NCI-H82 (cell line): ENCODE measurements at places on chromosomes 5 and 9.

- no peak for DNase-seq
These were observed 25.1 kb downstream of the CARTPT start for GRCh38 chr5:71744009-71744790.

- DNase-seq: no peak
These were observed 21.5 kb upstream of the KLF9 start for GRCh38 chr9:70435948-70436347.

DNA sequence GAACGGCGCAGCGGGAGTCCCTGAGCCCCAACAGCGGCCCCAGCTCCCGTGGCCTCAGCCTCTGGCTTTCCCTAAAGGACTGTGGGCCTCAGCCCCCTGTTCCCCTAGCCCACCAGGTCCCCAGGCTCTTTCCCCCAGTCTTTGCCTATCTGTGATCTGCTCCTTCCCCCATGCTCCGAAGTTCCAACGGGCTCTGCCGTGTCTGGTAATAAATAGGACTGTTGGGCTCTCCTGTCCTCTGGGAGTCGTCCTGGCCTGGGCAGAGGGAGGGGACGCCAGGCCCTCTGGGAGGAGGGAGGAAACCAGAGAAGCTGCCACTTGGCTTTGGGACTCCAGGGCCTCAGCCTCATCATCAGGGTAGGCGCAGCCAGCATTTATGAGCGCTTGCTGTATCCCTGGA lies 28.1 kb downstream of the ADGRD2 start:
- DNase-seq: no peak

- DNase-seq: no peak
These were observed 11.7 kb downstream of the CER1 start for GRCh38 chr9:14710804-14711203.

DNA sequence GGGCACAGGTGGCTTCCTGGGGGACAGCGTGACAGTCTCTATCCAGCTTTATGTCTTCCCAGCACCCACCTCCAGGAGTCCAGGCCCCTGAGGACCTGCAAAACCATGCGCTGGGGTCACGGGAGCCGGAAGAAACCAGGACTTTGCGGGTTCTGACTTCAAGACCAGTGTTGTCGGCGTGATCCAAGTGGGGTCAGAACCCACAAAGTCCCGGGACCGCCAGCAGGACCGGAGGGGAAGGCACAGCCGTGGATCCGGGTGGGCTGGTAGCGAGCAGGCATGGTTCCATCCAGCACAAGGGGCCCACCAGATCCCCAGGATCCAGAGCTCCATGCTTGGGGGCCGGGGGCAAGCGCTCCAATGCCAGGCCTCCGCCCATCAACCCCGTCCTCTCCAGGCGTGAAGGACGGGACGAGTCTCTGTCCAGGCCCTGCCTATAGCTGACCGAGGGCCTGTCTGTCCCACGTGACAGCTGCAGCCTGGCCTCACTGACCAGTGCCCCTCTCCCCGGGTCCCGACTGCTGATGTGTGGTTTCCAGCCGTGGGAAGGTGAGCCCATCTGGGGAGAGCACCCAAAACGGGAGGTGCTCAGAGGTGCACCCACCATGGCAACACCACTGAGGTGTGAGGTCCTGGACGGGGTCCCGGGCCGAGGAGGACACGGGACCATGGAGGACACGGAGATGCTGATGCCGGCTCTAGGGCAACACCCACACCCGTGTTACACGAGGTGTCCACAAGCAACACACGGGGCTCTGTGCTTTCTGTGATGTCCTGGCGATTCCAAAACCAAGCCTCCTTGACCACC lies 48.9 kb downstream of the SLC12A7 start:
- DNase-seq: no peak

DNA sequence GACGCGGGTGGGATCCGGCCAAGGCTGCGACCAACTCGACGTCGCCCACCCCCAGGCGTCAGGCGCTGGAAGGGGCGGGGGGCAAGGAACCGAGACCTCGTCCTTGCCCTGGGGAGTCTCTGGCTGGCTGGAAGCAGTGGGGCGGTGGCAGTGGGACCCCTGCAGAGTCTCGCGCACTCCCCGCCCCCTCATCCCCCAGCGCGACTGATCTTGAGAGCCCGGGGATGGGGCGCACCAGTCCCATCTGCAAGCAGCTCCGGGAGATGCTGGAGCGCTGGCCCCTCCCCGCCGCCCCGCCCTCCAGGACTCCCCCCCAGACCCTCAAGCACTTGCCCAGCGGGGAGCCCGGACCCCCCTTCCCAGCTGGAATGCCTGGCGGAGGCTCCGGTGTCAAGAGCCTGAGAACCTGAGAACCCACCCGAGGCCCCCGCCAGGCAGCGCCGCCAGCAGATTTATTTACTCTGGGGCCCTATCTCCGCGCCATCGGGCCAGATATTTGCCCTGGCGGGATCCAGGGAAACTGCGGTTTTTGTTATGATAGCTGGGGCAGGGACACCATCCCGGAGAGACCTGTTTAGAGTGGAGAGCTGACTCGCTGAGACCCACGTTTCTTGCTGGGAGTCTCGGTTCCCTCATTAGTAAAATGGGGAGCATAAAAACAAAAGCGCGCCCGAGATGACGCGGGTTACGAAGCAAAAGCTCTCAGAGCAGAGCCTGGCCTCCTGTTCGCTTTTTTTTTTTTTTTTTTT lies 1.2 kb downstream of the PRRT1B start:
- peak; percentile 47 for DNase-seq

DNA sequence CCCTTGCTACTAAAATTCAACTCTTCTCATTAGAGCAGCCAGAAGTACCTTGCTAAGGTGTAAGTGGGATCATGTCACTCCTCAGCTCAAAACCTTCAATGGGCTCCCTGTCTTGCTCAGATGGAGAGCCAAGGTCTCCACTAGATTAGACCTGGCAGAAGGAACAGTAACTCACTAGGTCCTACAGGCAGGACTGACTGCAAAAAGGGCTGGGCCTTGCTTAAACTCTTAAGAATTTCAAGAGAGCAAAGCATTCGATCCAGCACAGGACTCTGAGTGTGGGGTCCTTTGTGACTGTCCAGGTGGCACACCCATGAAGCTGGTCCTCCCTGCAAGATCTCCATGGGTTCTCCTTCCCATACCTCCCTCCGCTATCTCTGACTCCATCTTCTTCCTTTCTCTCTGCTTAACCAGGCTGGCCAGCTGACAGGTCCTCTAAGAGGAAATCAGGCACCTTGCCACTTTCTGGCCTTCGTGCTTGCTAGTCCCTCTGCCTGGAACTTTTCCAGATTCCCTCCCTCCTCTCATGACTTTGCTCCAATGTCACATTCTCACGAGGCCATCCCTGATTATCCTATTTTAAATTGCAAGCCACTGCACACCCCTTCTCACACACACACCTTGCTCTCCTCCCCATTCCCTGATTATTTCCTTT lies 70.2 kb downstream of the BASP1 start:
- DNase-seq: no peak

- no peak for DNase-seq
These were observed 104.8 kb downstream of the SREK1 start for GRCh38 chr5:66248874-66249273.

DNA sequence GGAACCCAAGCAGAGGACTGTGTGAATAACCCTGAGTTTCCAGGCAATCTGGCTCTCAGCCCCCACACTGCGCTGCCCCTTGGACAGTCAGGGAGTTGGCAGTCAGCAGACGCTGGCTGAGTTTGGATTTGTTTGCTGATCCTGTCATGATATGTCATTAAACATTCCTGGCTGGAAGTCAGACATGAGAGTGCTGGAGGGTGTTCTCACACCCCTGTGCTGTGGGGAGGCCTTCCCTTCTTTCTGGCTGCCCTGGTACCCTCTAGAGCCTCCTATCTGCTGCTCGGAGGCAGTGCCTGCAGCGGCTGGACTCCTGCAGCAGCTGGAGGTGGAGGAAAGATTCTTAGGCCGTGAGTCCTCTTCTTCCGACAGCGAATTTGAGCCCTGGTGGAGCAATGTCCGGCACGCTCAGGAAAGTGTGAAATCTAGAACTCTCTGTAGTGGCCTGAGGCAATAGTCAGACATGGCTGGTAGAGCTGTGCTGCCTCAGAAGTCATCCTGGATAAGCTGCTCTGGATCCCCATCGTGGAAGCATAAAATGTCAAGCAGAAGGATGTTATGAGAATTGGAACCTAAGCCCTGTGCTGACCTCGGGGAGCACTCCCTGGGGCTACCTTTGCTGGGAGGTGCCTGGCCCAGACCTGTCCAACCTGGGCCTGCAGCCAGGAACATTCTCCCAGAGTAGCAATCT lies 72.0 kb downstream of the PDE8B start:
- DNase-seq: no peak

DNA sequence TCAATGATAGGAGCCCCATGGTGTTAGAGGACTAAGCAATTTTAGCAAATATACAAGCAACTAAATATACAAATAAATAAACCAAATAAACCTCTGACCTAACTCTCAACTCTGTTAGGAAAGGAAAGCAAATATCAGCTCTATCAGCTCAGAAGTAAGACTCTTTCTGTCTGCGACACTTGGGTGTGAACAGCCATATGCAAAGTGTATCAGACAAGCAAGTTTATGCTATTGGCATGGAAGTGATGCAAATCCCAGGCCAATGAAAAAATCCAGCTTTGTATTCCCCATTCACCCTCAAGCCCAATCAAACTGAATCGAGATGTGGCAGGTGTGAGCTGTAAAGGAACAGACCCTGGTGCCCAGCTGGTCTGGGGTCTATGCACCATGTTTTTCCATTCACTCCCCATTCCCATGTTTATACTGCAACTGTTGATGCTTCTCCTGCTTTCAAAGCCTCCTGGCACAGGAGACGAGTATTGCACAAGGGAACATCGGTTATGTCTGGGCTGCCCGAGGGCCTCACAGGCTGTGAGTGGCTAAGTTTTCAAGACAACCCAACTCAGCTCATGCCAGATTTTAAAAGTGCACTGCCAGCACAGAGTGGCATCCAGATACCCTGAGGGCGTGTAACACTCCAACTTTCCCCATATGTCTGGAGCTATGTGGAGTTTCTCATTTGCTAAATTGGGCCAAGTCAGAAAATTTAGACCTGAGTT lies 73.1 kb downstream of the FEM1C start:
- no peak for DNase-seq

- DNase-seq: no peak
These were observed 2.6 kb downstream of the SLC31A1 start for GRCh38 chr9:113223963-113224362.

GRCh38 chr5:33631786-33632185 lies 191.0 kb downstream of the TARS1 start:
- no peak for DNase-seq

DNA sequence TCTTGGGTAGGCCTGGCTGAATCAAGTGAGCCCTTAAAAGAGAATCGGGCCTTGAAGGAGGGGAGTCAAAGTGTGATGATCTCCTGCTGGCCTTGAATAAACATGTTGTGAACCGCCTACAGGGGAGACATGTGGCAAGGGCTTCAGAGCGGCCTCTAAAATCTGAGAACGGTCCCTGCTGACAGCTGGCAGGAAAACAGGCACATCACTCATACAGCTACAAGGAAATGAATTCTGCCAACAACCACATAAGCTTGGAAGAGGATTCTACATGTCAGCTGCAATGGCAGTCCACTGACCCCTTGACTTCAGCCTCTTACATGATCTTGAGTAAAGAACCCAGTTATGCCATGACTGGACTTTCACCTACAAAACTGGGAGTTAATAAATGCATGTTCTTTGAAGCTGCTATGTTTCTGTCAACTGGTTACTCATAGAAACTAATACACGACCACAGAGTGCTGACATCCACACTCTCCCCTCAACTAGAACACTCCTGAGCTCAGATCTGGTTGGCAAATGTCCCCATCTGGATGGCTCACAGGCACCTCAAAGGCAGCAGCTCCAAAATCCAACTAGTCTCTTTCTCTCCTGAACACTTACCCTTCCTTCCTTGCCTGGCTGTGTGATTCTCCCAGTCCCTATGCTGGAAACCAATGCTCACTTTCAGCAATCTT lies 333.1 kb downstream of the ASTN2 start:
- peak; percentile 71 for DNase-seq

- DNase-seq: no peak
These were observed 294.6 kb downstream of the SEC61B start for GRCh38 chr9:99516657-99517049.

GRCh38 chr9:105690742-105691141 lies 3.6 kb upstream of the TMEM38B start:
- peak; percentile 13 for DNase-seq

GRCh38 chr5:110397281-110397680 lies 329.2 kb downstream of the TMEM232 start:
- no peak for DNase-seq
